ENCODE measurements at places on chromosomes 6 and 20. TPM values are rescaled to one million over a fixed set of nuclear protein-coding genes. Genes with fewer than 3 reads are reported as not detected.

DNA sequence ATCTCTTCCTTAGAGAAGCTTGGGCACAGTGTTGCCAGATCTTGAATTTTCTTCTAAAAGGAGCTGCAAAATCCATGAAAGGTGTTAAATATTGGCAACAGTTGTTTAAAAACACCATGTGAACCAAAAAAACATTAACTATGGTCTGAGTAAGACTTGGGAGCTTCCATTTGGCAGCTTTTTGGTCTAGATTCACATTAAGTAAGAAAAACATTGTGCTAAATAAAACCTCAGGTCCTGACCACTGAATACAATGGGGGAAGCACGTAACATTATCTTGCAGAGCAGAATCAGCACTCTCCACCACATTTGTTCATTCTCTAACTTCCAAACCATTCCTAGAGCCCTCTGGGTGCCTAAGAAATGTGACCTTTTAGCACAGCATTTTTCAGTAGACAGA is 437.6 kb upstream of the PLCB4 start:
- H3K27me3 ChIP-seq: no peaks in the 10 kb centered on the region
- no peak for DNase-seq
- H3K4me1 ChIP-seq: peaks cover 4% of the 10 kb centered on the region
- no peaks in the 10 kb centered on the region for H3K36me3 ChIP-seq

DNA sequence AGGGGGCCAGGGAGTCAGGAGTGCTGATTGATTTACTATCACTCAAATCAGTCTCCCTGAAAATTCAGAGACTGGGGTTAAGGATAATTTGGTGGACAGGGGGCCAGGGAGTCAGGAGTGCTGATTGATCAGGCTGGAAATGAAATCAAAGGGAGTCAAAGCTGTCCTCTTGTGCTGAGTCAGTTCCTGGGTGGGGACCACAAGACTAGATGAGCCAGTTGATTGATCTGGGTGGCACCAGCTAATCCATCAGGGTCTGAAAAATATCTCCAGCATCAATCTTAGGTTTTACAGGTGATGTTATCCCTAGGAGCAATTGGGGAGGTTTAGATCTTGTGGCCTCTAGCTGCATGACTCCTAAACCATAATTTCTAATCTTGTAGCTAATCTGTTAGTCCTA is 6.1 kb upstream of the AFG1L start:
- no peaks in the 10 kb centered on the region for H3K27me3 ChIP-seq
- no peak overlapping the region for H3K27ac ChIP-seq
- H3K4me1 ChIP-seq: no peaks in the 10 kb centered on the region
- no peak for DNase-seq

DNA sequence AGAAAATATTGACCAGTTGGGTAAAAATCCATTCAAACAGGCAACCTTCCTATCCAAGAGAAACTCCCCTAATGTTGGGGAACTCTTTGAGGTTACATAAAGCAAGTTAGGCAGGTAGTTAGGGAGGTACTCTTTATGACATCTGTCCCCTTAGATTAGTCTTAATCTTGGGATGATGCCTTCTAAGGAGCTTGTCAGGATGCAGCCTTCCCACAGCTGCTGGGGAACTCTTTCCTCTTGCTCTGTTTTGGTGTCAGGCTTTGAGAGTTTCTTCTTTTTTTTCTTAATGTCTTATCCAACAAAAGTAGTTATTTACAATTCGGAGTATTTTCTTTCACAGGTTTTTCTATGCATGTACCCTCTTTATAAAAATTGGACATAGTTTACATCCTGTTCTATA is 194.8 kb downstream of the CDKAL1 start:
- H3K27me3 ChIP-seq: no peaks in the 10 kb centered on the region
- H3K36me3 ChIP-seq: no peaks in the 10 kb centered on the region
- peaks cover 48% of the 10 kb centered on the region for H3K4me1 ChIP-seq
- no peak overlapping the region for H3K4me3 ChIP-seq

The SMLR1 gene
- not detected for total RNA-seq

GRCh38 chr6:117298941-117299340 is 33.6 kb downstream of the VGLL2 start:
- H3K27me3 ChIP-seq: no peaks in the 10 kb centered on the region
- H3K4me3 ChIP-seq: no peak overlapping the region
- DNase-seq: no peak

The OLIG3 gene
- 0.27 TPM for total RNA-seq

DNA sequence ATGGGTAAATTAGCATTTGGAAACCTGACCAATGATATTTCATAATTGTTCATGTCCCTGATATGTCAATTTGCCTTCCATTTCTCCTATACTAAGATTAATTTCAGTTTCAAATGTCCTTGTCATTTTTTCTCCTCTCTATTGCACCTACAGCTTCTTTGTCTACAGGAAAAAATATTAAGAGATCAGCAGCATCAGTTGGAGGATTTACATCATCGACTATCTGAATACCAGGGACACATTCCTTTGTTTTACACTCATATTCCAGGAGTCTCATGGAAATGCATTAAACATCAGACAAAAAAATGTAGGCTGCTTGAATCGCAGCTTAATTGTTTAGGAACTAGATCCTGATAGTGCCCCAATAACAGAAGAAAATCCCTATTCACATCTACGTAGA is 188.2 kb downstream of the PRKN start:
- no peaks in the 10 kb centered on the region for H3K36me3 ChIP-seq
- no peaks in the 10 kb centered on the region for H3K27me3 ChIP-seq
- H3K4me1 ChIP-seq: no peaks in the 10 kb centered on the region
- H3K4me3 ChIP-seq: no peak overlapping the region
- DNase-seq: no peak

DNA sequence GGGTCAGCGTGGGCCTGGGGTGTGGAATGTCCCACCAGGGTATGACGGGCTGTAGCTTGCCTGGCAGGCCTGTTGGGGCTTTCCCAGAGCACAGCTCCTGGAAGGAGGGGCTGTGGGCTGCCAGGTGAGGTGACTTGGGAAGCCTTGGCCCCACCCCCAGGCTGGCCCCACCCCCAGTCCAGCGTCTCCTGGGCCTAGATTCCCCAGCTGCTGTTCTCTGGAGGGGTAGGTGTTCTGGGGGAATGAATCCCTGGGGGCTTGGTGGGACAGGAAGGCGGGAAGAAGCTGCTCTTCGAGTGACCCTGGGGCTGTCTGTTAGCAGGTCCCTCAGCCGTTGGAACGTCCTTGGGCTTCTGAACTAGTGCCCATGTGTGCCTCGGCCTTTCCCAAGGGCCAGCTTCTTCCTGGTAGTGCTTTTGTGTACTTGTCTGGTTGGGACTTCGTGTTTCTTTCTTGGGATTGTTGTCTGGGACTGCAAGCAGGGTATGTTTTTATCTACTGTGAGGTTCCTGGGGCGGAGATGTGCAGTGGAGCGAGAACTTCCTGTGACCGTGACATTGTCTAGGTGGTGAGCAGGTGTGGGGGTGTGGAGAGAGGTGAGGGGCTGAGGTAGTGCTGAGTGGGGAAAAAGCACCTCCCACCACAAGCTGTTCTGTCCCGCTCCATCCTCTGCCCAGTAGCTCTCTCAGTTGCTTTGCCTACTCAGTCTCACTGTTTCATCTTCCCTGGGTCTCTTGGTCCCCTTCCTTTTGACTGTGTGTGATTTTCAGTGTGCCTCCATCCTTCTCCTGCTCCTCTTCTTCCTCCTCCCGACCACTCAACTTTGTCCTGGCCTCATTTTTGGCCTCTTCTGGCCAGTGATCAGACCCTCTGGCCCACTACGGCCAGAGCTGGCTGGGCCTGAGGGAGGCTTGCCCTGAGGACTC is 1.3 kb upstream of the DDR1 start:
- no peaks in the 10 kb centered on the region for H3K36me3 ChIP-seq

The VNN1 gene
- not detected for total RNA-seq

DNA sequence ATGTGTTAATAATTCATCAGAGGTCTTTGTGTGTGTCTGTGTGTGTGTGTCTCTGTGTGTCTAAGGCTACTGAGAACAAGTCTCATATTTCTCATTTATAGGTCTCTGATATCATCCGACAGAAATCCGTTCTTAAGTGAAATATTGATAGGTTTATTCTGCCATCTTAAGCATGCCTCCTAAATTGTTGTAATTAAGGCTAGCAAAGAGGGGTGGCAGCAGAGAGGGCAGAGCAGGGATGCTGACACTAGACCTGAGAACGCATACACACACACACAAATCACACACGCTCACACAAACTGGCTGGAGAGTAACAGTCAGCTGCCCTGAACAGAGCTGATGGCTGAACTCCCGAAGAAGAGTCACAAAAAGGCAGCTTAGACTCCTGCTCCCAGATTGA is 84.9 kb upstream of the LRFN2 start:
- H3K4me3 ChIP-seq: no peak overlapping the region
- no peaks in the 10 kb centered on the region for H3K36me3 ChIP-seq
- no peak overlapping the region for H3K27ac ChIP-seq
- DNase-seq: peak; percentile 39
- no peaks in the 10 kb centered on the region for H3K27me3 ChIP-seq
- no peaks in the 10 kb centered on the region for H3K4me1 ChIP-seq

- no peaks in the 10 kb centered on the region for H3K27me3 ChIP-seq
- H3K27ac ChIP-seq: 0 out of 2 replicates have a peak overlapping the region, but pooled peaks have one; percentile 35
- H3K4me3 ChIP-seq: no peak overlapping the region
- H3K4me1 ChIP-seq: no peaks in the 10 kb centered on the region
- H3K36me3 ChIP-seq: peaks cover 48% of the 10 kb centered on the region
Measured at GRCh38 chr6:131916847-131917246, 34.3 kb downstream of the CCN2 start.

GRCh38 chr6:30824698-30825097 is 59.6 kb upstream of the DDR1 start:
- no peak overlapping the region for H3K27ac ChIP-seq
- H3K36me3 ChIP-seq: no peaks in the 10 kb centered on the region
- no peaks in the 10 kb centered on the region for H3K27me3 ChIP-seq
- no peak for DNase-seq

DNA sequence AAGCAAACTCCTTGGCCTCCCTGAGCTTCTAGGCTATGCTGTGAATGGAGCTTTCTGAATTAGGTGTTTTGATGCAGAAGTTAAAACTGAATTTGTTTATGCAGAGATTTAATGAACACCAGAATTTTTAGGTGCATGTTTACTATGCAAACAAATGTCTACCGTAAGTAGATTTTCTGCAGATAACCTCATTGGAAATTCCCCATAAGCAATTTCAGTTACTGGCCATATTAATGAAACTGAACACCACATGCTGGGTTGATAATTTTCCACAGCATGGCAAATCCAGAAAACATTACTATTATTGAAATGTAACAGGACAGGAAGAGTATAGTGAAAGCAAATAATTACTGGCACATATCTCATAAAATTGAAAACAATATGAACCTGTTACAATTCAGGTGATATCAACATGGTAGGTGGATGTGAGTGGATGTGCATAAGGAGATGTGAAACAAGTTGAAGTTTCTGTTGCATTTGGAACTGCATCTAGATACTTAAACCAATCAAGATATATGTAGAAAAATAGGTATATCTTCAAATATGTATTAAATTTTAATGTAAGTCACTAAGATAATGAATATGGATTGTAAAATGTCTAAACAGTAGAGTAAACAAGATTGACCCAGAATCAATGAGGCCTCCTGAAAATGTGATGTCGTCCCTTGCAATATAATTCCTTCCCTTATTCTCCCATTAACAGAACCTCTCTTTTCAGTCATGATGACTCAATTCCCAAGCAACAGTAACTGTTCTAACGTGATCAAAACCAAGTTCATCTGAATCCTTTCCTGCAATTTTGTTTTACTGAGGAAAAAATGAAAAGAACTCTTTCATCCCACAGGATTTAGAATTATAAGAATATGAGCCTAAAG is 11.0 kb downstream of the PTCHD4 start:
- peaks cover 9% of the 10 kb centered on the region for H3K36me3 ChIP-seq
- peaks cover 7% of the 10 kb centered on the region for H3K4me1 ChIP-seq
- H3K27me3 ChIP-seq: no peaks in the 10 kb centered on the region
- no peak overlapping the region for H3K4me3 ChIP-seq
- DNase-seq: no peak

The UNC5CL gene
- 1.2 TPM for total RNA-seq

DNA sequence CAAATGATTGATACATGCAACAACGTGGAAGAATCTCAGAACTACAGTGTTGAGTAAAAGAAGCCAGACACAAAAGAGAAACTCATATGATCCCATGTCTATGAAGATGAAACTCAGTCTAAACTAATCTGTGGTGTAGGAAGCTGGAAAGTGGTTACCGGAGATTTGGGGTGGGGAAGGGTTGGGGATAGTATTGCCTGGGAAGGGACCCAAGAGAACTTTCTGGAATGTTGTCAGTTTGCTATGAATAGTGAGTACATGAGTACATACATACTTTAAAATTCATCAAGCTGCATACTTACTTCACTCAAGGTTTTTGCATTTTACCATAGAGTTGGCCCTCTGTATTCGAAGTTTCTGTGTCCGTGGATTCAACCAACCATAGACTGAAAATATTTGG is 106.0 kb downstream of the SAMD5 start:
- no peaks in the 10 kb centered on the region for H3K36me3 ChIP-seq
- no peak overlapping the region for H3K4me3 ChIP-seq
- H3K27ac ChIP-seq: no peak overlapping the region
- no peaks in the 10 kb centered on the region for H3K27me3 ChIP-seq

- H3K27me3 ChIP-seq: no peaks in the 10 kb centered on the region
- H3K36me3 ChIP-seq: no peaks in the 10 kb centered on the region
- peak; percentile 64 for DNase-seq
- peaks cover 5% of the 10 kb centered on the region for H3K4me1 ChIP-seq
Measured at GRCh38 chr6:77368660-77369313, 94.5 kb downstream of the HTR1B start.

- H3K27ac ChIP-seq: no peak overlapping the region
- H3K36me3 ChIP-seq: no peaks in the 10 kb centered on the region
- H3K4me1 ChIP-seq: no peaks in the 10 kb centered on the region
- H3K4me3 ChIP-seq: no peak overlapping the region
- DNase-seq: peak; percentile 11
Measured at GRCh38 chr20:15937179-15937578, 636.1 kb downstream of the KIF16B start.

The RHAG gene
- total RNA-seq: not detected

GRCh38 chr6:6515691-6516607 is 72.6 kb upstream of the LY86 start:
- no peaks in the 10 kb centered on the region for H3K4me1 ChIP-seq
- H3K36me3 ChIP-seq: no peaks in the 10 kb centered on the region
- H3K27me3 ChIP-seq: no peaks in the 10 kb centered on the region
- DNase-seq: no peak
- H3K27ac ChIP-seq: no peak overlapping the region

DNA sequence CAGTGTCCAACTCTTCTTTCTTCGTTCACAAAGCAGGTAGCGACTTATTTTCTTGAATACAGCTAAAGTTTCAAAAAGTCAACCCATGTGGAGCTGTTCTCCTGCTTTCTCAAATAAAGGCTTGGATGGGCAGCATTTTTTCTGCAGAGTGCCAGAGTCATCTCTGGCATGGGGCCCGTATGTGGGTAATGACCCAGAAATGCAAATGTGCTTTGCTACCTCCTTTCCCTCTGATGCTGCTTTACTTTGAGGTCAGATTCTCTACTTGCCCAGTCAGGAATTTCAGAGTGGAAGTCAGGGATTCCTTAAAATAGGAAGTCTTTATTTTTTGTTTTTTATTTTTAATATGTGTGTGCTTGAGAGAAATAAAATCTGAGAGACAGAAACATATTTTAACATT is 4.9 kb downstream of the NKAIN2 start:
- peak; percentile 18 for DNase-seq
- H3K4me1 ChIP-seq: no peaks in the 10 kb centered on the region
- peaks cover 30% of the 10 kb centered on the region for H3K27me3 ChIP-seq
- no peak overlapping the region for H3K4me3 ChIP-seq
- no peaks in the 10 kb centered on the region for H3K36me3 ChIP-seq

- H3K4me3 ChIP-seq: no peak overlapping the region
- no peaks in the 10 kb centered on the region for H3K36me3 ChIP-seq
- H3K27me3 ChIP-seq: no peaks in the 10 kb centered on the region
- H3K27ac ChIP-seq: no peak overlapping the region
- peak; percentile 21 for DNase-seq
Measured at GRCh38 chr6:124955108-124955856, 7.0 kb upstream of the RNF217 start.

- no peak for DNase-seq
- no peak overlapping the region for H3K4me3 ChIP-seq
- no peak overlapping the region for H3K27ac ChIP-seq
- H3K36me3 ChIP-seq: no peaks in the 10 kb centered on the region
- no peaks in the 10 kb centered on the region for H3K27me3 ChIP-seq
Measured at GRCh38 chr6:105594821-105595220, 191.9 kb upstream of the PREP start.

Data from GM23338 (cell line).